NCI-H1105 treated with DMSO at 0.1 percent for 48 hours (cell line): ENCODE measurements at places on chromosomes 12 and 14.

GRCh38 chr12:52517888-52518287 is 2.3 kb downstream of the KRT5 start:
- DNase-seq, result no peak

DNA sequence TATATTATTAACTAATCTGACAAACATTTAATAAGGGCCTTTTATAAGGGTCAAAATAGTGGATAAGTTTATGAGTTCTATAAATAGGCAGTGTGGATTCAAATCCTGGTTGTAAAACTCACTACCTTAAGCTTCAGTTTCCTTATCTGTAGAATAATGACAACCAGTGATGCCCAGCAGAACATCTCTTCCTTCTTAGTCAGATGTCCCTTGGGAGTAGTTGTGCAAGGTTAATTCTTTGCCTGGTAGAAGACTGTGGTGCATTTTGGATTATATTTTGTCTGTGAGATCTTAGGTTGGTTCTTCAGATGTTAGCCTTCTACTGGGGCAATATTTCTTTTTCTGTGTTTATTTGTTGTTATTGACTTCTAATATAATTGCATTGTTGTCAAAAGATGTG is 59.5 kb downstream of the ARID2 start:
- DNase-seq, result no peak

DNA sequence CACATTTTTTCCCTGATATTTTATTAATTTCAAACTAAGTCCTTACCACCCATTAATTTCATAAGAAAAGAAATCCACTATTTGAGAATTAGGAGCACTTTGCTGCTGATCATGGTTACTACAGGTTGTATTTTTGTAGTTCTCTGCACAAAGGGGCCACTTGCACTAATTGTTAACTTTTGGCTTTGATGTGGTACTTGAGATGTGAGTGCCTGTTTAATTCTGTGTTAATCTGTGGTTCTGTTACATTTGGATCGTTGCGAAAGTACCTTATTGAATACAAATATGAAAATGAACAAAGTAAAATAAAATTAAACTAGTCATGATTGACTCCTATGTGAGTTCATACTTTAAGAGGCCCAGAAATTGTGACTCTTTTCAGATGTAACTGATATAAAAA is 374.9 kb upstream of the RGS6 start:
- no peak for DNase-seq

DNA sequence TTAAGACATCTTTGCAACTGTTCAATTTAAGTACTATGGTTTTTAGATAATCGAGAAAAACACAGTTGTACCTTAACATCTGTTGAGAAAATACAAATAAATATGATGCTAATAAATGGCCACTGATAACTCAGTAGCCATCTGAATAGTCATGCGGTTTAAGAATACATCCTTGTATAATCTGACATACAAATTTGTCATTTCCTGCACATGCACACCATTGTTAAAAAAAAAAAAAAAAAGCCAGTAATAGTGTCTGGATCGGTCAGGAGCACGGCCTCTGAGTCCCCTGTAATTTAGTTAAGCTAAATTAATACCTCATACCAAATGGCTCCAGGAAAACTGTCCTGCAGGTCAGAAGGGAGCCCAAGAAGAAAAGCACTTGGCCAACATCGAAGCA is 16.8 kb downstream of the RFC5 start:
- no peak for DNase-seq

GRCh38 chr14:100623961-100624360 is 36.7 kb upstream of the BEGAIN start:
- peak; percentile 8 for DNase-seq

- DNase-seq, result peak; percentile 10
Observed at GRCh38 chr12:89350630-89351488, 1.4 kb downstream of the DUSP6 start.

GRCh38 chr14:73492670-73493069 is 1.9 kb downstream of the RIOX1 start:
- DNase-seq, result no peak

DNA sequence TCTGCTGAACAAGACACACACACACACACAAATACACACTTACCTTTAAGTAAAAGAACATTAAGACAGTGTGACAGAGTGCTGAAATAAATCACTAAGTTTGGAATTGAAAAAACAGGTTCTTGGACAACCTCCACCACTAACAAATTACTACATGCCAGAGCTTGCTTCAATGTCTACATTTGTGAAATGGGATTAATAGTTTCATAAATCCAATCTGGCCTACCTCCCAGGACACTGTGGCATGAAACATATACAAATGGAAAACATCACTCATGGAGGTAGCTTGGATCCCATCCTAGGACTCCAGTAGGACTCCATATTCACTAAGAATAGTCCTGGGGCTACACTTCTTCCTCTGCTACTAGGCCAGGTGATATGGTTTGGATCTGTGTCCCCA is 8.2 kb upstream of the CCDC60 start:
- no peak for DNase-seq

- DNase-seq, result no peak
Observed at GRCh38 chr12:55932551-55932910, 1.6 kb downstream of the DGKA start.

DNA sequence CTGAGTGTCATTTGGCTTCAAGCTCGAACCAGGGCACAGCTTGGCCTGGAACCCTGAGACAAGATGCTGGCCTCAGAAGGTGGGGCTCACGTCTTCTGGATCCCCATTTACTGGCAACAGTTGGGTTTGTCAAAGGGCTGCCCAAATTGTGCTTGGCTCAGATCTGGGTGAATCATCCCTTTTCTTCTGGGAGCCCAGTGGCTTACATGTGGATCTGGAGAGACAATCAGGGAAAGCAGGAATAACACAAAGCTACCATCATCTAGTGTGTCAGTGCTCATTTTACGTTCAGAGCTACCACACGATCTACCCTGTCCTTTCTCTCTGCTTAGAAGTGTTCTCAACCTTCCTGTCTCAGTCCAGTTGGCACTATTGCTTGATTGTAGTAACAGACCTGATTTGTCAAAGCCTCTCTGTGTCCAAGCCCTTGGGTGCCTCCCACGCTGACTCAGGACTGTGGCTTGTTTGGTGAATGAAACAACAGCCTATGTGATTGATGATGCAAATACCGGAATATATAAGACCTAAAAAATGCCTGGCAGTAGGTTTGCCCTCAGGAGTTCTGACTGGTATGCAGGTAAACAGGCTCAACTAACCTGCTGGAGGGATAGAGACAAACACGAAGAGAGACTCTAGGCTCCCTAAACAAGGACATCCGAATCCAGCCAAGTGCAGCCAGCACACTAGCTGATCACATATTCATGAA is 974.3 kb downstream of the VRK1 start:
- no peak for DNase-seq

DNA sequence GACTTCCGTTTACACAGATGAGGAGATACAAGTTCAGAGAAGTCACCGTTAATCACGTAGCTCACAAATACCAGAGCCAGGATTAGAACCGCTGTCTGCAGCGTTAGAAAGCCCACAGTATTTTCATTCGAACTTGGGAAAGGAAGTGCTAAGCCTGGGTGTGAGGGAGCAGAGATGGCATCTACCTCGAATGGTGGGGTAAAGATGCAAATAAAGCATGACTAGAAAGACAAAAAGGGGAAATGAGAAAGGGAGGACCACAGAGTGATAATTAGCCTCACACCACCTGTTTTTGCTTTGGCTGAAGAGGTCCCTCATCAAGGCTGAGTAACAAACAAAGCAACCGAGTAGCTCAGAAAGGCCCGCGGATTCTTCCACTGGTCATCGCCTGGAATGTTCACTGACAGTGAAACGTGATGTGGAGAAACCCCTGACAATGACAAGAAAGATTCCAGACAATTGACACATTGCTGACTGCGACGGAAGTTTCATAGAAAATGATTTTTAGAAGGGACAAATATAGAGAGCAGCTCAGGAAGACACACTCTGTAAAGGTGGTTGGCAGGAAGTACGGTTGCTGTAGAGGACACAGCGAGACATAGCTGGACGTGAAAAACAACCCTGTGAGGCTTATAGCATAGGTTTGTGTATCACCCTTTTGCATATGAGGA is 31.5 kb upstream of the BHLHE41 start:
- no peak for DNase-seq

DNA sequence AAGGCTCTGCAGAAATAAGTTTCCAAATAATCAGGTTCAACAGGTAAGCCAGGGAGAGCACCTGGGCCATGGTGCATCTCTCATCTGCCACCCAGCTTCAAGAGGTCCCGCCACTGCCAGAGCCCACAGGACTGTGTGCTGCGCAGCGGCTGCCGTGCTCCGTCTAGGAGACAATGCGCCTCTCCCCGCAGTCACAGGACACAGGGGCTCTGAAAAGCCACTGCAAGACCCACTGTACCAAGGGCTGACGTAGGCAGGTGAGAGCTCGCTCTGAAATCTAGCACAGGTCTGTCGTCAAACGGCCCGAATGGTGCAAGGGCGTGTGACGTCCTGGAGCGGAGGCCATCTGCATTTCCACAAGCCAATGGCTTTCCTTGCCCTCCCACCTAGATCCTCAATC is 201.1 kb downstream of the CALM1 start:
- no peak for DNase-seq

DNA sequence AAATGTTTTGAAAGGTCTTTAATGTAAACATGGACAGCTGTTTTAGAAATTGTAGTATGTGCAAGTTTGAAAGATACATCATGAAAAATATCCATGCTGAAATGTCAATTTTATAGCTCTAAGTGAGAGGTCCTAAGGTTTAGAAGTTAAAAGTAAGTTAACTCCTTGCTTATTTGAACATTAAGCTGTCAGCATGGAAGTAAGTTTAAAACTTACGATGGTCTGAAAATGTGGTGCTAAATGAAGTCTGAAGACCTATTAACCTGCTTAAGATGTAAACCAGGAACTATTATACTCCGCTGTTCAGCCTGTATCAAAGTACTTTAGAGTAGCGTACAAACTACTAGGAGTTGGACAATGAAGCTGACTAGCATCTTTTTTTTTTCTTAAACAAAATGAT is 1082.4 kb downstream of the TMTC2 start:
- no peak for DNase-seq

- DNase-seq, result no peak
Observed at GRCh38 chr12:5889381-5890047, 55.5 kb downstream of the ANO2 start.

DNA sequence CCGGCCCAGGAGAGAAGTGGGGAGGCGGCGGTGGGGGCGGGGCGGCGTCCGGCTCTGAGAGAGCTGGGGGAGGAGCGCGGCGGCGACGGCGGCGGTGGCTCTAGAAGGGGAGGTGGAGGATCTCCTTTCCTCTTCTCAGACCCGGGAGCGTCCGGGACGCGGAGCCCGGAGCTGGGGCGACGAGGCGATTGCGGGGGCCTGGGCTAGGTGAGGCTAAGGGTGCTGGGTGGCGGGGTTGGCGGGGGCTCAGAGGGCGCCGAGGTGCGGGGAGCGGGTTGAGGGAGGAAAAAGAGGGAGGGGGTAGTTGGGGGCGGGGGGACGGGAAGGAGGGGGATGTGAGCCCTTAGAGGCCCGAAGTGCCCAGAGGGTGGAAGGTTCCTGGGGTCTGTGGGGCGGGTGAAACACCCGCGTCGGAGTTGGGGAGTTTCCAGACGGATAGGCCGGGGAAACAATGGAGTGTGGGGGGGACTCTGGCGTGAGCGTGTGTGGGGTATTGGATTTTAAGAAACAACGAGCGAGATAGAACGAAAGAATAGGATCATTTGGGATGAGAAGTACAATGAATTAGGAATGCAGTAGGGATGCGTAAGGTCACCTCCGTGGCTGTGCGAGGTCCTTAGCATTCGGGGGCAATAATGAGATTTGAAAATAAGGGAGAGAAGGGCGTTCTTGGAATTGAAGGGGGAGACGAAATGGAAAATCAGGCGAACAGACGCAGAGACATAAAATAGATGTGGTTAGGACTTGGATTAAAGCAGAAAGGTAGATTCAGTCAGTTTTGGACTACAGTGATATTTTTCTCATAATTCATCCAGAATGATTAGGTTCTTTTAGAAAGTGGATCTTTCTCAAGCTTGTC is at the start of gene SPATS2:
SPATS2 (plus strand) TSS at position 82 of the 859 bp plus-strand sequence. CDS start 93,551 bp downstream, outside the sequence.
- DNase-seq, result peak; percentile 23

DNA sequence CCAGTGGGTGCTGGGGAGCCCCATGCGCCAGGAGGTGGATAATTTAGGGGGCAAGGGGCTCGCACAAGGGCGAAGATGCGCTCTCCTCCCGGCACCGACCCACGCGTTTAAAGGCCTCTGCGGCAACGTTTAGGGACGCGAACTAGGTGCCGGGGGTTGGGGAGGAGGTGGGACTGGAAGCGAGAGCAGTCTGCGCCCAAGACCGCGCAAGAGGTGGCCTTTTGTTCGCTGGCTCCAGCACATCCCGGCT is 1.3 kb downstream of the SLC38A1 start:
- DNase-seq, result peak; percentile 65

GRCh38 chr12:30932881-30933280 is 6.3 kb downstream of the TSPAN11 start:
- no peak for DNase-seq

GRCh38 chr12:46770501-46771183 is 55.2 kb downstream of the SLC38A4 start:
- no peak for DNase-seq

DNA sequence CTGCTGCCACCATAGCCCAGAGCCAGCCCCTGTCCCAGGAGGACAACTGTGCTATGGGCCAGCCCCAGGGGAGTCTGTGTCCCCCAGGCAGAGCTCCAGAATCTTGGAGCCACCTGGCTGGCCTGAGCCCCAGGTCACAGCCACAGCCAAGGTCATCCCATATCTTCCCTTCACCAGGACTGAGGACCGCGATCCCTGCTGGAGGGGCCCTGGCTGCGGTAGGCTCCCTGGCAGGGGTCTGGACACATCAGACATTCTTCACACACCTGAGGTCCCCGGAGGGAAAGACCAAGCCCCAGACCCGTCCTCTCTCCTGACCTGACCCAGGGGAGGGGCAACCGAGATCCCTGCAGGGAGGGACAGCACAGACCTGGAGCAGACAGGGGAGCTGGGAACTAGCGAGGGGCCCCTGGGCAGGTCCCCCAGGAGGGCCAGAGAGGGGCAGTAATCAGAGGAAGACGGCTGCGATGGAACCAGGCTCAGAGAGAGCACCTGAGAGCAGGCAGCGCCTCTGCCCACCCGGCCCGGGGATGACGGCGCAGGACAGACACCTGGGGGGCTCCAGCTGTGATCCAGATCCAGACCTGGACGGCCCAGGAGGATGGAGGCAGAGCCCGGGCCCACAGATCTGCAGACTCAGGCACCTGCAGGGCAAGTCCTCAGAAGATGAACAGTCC is 103.2 kb upstream of the EIF5 start:
- no peak for DNase-seq
